ENCODE measurements at places on chromosomes 11 and 22.

- DNase-seq, result no peak
These were observed 7.8 kb downstream of the ADAMTS8 start for GRCh38 chr11:130420478-130421198.

DNA sequence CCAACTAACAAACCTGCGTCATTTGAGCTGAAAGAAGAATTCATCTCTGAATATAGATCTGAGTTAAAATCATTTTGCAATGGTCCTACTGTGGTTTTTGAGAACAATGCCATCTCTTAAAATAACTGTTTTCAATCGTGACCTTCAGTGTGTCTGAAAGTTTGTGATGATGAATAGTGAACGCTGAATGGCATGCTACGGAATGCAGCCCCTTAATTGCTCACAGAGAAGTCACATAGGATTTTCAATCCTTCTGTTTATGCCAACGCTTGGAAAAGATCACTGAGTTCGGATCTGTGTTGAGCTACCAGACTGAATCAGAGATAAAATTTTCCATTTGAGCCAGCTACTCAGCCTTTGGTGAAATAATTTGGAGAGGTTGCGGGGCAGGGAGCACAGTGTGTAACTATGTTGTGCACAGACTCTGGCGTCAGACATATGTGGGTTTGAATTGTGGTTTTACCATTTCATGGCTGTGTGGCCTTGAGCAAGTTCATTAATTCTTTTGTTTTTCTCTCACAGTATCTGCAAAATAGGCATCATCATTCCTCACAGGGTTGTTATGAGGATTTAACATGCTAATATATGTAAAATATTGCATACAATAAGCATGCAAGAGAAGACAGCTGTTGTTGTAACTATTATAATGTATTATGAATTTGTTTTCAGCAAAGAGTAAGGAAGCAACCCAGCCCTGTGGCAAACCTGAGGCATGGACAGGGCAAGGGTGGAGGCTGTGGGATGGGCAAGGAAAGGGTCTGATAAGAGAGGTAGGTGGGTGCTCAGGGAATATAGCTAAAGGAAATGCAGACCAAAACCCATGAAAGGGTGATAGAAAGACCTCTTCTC, 679.9 kb downstream of the KCNA4 start:
- DNase-seq, result peak; percentile 45

- no peak for DNase-seq
These were observed 38.1 kb upstream of the SWAP70 start for GRCh38 chr11:9625728-9626127.

DNA sequence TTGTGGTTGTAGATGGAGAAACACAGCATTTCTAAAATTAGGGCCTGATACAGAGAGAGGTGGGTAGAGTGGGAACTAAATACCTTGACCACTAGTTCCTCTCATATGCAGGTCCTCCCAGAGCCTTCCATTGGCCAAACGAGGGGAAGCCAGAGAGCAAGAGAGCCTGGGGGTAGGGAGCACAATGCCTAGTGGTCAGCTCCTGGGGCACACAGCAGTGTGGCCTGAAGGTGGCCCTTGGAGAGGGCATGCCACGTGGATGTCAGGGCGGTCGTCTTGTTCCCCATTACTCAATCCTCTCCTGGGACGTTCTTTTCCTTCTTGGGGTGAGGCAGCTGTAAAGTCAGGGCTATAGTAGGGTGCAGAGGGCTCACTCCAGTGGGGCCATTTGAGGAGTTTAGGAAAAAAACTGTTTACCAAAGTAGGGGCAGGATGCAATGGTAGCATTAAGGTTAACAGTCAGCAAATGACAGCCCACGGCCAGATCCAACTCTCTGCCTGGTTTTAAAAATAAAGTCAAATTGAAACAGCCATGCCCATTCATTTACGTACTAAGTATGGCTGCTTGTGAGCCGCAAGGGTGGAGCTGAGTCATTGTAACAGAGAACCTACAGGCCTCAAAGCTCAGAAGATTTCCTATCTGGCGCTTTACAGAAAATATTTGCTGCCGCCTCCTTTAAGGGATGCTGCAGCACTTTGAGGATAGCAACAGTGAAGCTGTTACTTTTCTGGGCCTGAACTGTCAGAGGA, 7.6 kb downstream of the MYO18B start:
- no peak for DNase-seq

GRCh38 chr22:37623075-37624016, 14.7 kb downstream of the GGA1 start:
- DNase-seq, result peak; percentile 28

- no peak for DNase-seq
These were observed 42.1 kb downstream of the PPARA start for GRCh38 chr22:46192210-46192993.

DNA sequence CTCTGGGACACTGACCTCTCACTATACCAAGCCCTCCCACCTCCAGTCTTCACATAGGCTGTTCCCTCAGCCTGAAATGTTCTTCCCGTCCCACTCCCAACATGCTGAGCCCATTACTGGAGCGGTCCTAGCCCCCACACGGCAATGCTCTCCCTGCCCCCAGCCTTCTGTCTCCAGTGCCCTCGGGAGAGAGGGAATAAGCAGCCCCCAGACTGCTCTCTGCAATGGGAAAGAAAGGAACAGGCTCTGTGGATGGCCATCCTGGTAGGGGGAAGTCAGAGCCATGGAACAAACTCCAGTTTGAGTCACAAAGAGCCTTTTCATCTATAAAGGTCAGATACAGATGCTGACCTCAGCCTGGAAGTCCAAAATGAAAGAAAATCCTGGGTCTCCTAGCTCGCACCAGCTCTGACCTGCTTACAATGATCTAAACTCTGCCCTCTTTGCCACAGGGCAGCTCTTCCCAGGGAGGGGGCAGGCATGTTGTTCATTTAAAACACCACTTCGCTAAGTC, 62.6 kb downstream of the FLRT1 start:
- no peak for DNase-seq

DNA sequence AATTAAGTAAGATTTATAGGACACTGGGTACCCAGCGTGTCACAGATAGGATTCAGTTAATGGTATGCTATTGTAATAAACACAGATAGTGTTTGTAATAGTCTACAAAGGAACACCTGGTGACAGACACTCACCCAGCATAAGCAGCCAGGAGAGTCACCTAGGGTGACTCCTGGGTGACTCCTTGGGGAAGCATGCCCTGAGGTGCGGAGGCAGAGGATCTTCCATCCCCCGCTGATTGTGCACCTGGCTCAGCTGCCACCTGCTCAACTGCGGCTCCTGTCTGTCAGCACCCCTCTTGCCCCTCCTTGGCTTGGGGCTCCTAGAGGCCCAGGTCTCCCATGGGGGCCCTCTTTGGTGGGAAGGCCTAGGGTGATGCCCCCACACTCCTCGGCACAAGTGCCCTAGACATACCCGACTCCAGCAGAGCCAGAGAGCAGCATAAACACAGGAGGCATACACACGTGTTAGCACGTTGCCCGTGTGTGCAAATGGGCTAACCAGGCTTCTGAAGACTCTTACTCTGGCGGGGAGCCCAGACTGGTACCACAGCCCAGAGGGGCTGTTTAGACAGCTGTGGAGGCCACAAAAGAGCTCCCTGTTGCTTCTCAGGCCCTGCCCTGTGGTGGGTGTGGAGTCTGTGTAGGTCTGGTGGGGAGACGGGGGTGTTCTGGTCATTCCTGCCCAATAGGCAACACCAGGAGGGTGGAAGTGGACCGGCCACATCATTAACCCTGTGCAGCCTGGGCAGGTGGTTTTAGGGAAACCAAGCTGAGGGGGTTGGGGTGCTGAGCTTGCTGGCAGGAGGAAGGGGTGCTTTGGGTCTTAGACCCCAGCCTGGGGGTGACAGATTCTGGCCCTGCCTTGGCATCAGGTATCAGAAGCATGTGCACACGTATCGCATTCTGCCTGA, 3.0 kb downstream of the INPPL1 start:
- DNase-seq, result no peak

- no peak for DNase-seq
These were observed 5.5 kb upstream of the GAB4 start for GRCh38 chr22:17013396-17014100.

DNA sequence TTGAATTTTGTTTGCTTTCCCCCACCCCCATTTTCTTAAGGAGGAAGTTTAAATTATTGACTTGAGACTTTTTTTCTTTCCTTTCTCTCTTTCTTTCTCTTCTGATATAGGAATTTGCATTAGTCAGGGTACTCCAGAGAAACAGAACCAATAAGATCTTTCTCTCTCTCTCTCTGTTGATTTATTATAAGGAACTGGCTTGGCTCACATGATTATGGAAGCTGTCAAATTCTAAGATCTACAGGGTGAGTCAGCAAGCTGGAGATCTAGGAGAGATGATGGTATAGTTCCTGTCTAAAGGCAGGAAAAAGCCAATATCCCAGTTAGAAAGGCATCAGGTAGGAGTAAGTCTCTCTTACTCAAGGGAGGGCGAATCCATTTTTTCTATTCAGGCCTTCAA, 64.0 kb downstream of the CCDC81 start:
- peak; percentile 52 for DNase-seq

- DNase-seq, result no peak
These were observed 1.6 kb downstream of the TMEM135 start for GRCh38 chr11:87039371-87039770.

- no peak for DNase-seq
These were observed 444.4 kb downstream of the DLG2 start for GRCh38 chr11:85182441-85183387.

DNA sequence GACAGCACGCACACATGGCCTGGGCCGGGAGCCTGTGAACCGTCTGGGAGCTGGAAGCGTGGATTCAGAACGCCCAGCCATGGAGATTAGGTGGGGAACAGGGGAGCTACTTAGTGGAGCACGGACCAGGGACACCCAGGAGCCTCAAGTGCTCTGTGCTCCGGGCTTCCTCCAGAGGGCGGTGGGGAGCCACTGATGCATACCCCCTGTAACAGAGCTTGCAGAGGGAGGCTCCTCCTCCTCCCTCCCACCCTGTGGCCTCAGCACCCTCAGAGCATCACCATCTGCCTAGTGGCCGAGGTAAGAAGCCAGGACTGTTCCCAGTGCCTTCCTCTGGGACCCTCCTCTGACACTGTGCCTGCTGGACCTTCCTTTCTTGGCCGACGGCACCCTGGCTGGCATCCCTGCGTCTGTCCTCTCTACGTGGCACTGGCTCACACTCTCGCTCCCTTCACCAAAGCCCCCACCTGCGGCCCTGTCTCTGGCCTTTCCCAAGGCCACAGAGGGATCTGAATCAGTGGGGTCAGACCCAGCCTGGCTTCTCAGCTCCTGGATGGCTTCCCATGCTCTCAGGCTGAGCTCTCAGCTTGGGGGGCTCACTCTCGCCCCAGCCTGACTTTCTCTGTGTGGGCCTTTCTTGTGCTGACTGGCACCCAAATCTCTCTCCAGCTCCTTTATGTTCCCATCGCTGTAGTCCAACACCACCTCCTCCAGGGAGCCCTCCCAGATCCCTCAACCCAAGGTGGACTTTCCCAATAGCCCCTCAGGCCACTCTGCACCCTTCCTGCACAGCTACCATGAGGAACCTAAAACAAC, 780.9 kb downstream of the BRD1 start:
- DNase-seq, result no peak

DNA sequence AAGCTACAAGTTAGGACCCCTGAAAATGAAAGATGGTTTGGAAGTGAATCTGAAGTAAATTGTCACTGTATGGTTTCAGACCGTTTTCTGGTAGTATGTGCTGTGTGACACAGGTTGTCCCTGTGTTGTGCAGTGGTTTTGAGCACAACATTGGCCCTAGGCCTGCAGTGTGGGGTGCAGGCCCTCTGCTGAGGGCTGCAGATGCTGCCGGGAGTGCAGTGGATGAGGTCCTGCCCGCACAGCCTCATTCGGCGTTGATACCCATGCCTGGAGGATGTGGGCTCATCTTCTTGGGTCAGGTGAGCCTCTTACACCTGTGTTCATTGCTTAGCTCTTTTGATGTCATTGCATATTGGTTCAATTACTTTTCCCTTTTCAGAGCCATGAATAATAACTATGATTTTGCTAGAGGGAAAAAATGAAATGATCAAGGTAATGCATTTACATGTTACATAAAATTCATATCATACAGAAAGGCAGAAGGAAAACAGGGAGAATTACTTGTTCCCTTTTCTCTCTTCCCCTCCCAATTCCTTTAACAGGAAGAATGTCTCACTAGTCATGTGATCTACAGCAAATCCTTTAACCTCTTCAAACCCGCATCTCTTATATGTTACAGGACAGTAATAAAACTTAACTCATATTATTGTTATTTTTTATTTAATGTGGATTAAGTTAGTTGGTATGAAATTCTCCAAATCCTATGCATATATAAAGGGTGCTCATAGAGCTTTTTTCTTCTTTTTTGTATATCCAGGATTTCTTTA, 48.7 kb downstream of the PTPRJ start:
- no peak for DNase-seq
